ENCODE measurements at places on chromosomes 7 and 10.

- DNase-seq: no peak
Measured at GRCh38 chr7:42689626-42690025, 222.2 kb downstream of the C7orf25 start.

GRCh38 chr7:150871601-150872000 lies 19.3 kb downstream of the AOC1 start:
- DNase-seq: no peak

GRCh38 chr7:25565949-25566348 lies 337.7 kb upstream of the NPVF start:
- no peak for DNase-seq

GRCh38 chr7:74499835-74500388 lies 46.2 kb downstream of the GTF2IRD1 start:
- DNase-seq: no peak

DNA sequence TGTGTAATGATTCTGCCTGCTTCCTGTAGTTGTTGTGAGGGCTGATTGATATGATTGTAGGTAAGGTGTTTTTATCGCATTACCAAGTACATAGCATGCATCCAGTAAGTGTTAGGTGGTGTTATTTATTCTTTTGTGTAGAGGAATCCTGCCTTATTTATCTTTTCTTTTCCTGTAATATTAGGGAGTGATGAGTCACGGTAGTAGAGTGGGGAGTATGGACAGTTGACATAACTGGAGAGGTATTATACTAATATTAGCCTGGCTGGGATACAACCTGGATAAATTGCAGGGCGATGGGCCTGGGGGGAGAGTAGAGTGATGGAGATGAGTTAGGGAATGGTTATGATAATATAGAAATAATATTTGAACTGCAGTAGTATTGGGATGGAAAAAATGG lies 9.8 kb downstream of the SDK1 start:
- no peak for DNase-seq

DNA sequence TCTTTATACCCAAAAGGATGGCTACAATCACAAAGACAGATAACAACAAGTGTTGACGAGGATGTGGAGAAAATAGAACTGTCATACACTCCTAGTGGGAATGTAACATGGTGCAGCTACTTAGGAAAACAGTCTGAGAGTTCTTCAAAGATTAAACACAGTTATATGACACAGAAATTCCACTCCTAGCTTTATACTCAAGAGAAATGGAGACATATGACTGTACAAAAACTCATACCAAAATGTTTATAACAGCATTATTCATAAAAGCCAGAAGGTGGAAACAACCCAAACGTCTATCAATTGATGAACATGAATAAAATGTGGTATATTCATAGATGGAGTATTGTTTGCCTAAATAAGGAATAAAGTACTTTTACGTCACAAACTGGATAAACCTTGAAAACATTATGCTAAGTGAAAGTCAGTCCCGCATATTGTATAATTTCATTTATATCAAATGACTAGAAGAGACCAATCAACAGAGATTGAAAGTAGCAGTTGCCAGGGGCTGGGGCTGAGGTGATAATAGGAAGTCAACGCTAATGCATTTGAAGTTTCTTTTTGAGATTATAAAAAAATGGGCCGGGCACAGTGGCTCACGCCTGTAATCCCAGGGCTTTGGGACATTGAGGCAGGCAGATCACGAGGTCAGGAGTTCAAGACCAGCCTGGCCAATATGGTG lies 61.6 kb upstream of the SRPK2 start:
- no peak for DNase-seq
